Activated naive CD8-positive, alpha-beta T cell treated with anti-CD3 and anti-CD28 coated beads, Interleukin-2, amount 10 ng/mL, durations not matched to agents 7 days and 5 days (primary cell): ENCODE measurements at places on chromosomes 3 and 15.

GRCh38 chr3:81743096-81744025, 18.1 kb downstream of the GBE1 start:
- no peak for DNase-seq

DNA sequence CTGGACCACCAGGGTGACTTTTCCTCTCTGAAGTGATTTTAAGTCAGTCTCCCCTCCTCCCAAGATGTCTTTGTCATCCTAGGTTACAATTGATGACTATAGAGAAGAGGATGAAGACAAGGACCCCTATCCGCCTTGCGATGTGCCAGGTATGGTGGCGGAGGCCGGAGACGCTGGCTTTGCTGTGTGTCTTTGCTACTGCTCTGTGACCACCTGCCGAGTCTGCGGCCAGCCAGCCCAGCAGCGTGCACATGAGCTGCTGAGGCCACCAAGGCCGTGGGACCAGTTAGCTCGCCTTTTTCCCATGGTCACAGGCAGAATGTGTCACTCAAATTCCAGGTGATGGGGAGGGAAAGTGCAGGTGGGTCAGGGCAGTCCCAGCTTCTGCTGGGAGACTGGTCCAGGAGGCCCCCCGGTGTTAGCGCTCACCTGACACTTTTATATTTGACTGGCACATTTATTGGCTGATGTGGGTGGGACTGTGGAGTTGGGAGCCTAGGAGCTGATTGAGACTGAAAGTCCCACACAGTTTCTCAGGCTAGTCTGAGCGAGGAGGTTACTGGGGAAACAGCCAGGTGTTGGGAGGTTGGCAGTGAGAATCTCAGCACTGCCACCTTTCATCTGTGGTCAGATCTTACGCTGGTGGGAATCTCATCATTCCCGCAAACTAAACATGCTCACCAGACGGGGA, 114.1 kb downstream of the CHDH start:
- DNase-seq = no peak

GRCh38 chr3:184360070-184360928, 1.1 kb downstream of the CLCN2 start:
- DNase-seq = no peak

DNA sequence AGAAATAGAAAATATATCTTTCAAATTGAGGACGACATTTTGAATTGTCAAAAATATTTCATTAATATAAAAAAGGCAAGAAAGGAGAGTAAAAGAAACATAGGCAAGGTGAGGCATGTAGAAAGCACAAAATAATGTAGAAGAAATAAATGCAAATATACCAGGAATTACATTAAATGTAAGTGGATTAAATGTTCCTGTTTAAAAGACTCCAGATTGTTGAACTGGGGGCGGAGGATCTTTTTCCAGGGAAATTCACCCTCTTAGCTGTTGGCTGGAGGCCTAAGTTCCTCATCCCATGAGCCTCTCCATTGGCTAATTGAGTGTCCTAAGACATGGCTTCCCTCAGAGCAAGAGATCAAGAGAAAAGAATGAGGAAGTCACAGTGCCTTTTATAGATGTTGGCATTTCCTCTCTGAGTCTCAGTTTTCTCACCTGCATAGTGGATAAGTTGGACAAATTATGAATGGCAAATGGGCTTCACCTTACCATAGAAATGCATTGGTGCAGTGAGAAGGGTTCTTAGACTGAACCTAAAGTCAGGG, 147.4 kb upstream of the SMAD3 start:
- no peak for DNase-seq

- DNase-seq = no peak
Measured at GRCh38 chr3:69665026-69665737, 74.1 kb upstream of the MITF start.

- no peak for DNase-seq
Measured at GRCh38 chr3:36132214-36132613, 248.1 kb upstream of the STAC start.

- no peak for DNase-seq
Measured at GRCh38 chr3:26845194-26845593, 222.6 kb downstream of the LRRC3B start.

GRCh38 chr3:98501270-98501669, 3.8 kb downstream of the OR5K2 start:
- DNase-seq = no peak

DNA sequence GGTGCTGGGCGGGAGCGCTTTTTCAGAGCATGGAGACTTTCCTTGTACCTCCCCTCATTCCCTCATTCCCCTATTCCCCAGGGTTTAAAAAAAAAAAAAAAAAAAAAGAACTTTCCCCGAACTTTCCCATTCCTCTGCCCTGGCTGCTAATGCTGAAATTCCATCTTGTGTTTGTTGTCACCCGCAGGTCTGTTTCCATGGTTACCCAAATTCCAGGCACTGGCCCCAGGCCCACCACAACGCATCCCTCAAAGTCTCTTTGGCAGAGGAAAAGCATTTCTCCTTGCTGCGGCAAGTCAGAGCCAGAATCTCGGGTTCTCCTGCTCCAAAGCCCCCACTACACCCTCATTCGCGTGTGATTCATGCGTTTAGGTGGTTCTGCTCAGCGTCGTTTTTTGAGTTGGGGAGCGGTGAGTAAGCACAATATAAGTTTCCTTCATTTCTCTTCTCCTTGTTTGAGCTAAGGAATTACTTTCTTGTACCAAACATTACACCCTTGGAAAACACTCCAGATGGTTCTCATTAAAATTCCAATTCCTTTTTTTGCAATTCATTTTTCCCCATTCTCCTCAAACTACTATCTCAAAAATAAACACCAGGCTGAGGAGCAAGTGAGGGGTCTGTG, 21.6 kb downstream of the ANAPC13 start:
- no peak for DNase-seq

DNA sequence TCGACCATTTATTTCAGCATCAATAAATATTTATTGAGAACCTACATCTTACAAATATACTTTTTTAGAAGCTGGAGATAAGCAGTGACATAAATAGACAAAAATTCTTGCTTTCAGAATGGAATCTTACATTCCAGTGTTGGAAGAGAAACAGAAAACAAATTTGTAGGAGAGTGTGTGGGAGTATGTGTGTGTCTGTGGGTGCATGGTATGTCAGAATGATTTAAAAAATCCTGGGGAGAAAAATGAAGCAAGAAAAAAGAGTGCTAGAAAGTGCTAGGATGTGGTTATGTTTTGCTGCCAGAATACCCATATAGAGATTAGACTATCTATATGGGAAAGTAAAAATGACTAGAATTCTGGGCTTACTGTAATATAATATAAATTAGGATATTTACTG, 561.7 kb upstream of the SGO1 start:
- DNase-seq = no peak

- no peak for DNase-seq
Measured at GRCh38 chr3:138361561-138361971, 13.2 kb downstream of the MRAS start.

- DNase-seq = no peak
Measured at GRCh38 chr3:189902230-189903186, 218.2 kb downstream of the P3H2 start.

DNA sequence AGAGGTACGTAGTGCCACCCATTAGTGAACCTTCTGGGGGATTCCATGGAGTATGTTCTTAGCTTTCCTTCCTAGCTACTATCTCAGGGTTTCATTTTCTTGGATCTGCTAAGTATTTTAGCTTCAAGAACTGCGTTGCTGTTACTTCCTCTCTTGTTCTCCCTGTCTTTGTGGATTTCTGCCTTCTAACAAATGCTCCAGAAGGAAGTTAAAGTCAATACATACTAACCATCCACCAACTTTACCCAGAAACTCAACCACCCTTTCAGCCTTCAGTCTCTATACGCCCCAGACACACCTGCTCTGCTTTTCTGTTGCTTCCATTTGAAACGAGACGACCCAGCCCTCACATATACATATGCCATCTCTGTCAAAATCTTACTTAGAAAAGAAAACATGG, 2.4 kb upstream of the KLF13 start:
- DNase-seq = no peak

DNA sequence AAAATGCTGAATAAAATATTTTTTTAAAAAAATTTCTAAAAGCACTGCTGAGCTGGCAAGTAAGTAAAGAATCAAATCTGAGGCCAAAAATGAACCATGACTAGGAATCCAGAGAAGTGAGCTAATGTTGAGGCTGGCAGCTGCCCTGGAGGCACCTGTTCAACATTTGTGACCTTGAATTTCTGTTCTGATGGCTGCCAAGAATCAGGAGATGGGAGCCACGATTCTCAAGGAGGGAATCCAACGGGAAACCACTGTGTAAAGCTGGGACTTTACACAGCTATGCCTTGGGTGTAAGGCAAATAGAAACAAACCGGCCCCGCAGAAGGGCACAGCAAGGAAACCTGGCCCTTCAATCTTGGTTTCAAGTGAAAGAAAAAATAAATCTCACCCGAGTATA, 22.7 kb downstream of the HEG1 start:
- no peak for DNase-seq

DNA sequence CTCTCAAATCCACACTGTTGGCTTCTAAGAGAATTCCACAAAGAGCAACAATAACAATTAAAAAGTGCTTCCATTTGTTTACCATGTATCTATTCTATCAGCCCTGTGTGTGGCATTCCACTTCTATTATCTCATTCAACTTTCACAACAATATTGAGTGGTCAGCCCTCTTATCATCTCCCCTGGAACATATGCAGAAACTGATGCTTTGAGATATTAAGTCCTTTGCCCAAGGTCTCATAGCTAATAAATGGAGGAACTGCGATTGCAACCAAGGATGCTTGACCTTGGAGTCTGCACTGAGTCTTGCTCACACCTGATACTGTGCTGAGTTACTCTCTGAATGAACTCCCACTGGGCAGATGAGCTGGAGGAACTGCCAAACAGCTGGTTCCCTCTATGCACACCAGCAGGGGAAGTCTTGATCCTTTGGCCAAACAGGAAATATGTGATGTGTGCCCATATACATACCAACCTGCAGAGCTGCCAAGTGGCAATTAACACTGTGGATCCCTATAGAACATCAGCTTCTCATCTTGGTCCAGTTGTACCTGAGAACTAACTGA, 144.7 kb upstream of the WNT5A start:
- DNase-seq = no peak

DNA sequence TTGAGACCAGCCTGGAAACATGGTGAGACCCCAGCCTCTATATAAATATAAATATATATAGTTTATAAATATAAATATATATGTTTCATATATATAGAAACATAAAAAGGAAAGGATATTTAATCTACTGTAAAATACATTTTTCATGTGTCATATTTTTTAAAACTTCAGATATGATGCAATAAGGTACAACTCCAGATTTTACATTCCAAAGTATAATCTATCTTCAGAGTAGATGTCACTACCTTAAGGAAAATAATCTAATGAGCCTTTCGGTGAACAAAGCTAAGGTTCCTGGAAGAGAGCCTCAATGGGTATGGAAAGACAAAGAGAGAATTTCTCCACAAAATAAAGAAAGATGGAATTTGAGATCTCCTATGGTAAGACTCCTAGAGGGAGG, 16.9 kb downstream of the EFHB start:
- no peak for DNase-seq

DNA sequence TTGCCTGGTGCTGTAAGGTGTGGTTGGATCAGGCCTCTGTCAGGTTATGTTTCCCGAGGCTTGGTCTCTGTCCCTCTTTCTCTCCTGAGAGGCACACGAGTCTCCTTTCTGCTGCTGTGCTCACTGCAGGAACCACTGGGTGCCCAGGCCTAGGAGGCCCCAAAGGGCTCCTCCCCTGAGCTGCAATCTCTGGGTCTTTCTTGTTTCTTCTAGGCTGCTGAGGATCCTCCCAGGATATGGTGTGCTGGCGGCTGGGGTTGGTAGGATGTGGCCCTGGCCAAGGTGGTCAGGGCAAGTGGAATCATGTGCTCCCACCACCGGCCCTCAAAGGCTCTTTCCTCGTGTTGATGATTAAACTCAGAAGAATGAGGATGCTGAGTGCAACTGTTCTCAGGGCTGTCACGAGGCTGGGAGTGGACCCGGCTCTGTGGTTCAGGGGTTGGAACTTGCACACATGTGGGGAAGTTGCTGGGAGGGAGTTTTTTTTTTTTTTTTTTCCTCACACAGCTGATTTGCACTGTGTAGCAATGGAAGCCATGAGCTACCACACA, 43.6 kb upstream of the CTSH start:
- DNase-seq = peak; percentile 53

- no peak for DNase-seq
Measured at GRCh38 chr3:34261001-34261385, 462.6 kb downstream of the PDCD6IP start.

GRCh38 chr3:66432041-66432766, 68.6 kb downstream of the LRIG1 start:
- no peak for DNase-seq

GRCh38 chr15:43987924-43988323, 161.1 kb downstream of the WDR76 start:
- no peak for DNase-seq

GRCh38 chr3:192899540-192899982, 18.1 kb downstream of the MB21D2 start:
- DNase-seq = no peak

GRCh38 chr3:181839039-181839915, 127.6 kb downstream of the SOX2 start:
- DNase-seq = no peak

GRCh38 chr3:67558426-67558825, 96.0 kb downstream of the SUCLG2 start:
- DNase-seq = no peak

- no peak for DNase-seq
Measured at GRCh38 chr15:52057996-52058395, 39.0 kb downstream of the MAPK6 start.

DNA sequence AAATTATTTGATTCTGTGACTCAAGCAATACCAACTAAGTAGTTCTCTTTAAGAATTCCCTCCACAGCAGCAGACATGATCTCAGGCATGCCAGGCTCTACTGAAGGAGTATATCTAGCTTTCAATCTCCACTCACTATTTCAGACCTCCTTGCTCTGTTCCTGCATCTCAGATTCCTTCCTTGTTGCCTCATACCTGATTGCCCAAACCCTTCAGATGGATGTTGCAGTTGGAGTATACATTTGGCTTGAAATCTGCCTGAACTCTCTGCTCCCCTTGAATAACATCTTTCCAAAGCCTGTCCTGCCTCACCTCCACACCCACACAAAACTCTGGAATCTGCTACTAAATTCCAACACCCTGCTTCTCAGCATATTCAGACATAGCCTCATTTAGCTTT, 19.8 kb upstream of the TM4SF4 start:
- no peak for DNase-seq
